ENCODE measurements at places on chromosomes 3 and 15.

DNA sequence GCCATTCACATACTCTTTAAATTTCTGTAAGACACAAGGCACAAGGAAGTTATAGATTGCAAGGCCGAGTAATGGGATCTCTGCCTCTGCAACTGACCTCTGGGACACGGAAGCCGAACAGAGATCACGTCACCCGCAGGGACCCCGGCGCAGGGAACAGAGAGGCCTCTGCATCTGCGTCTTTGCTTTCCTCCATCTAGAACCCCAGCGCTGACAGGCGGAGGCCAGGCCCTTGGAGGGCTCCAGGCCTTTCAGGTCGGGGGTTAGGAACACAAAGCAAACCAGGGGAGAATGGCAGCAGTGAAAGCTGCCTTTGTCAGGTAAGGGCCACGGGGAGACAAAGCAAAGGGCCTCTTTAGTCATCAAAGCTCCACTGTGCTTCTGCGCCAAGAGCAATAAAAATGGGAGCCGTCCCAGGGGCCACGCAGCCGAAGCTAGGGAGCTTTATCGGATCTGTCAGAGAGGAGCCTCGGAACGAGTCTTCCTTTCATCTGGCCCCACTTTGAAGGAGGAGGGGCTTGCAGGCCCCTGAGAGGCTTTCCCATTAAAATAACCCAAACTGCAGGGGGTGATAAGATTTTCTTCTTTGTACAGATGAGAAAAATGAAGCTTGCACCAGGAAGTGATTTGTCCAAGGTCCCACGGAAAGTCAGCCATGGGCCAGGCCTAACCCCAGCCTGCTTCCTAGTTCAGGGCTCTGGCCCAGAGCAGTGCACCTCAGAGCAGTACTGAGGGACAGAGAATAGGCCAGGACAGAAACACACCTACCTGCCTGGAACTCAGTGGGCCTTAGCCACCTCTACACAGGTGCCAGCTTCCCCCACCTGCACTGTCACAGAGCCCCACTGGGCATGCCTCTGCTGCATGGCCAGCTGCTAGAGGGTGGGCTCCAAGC is 84.4 kb upstream of the RAD18 start:
- DNase-seq, result no peak

- no peak for DNase-seq
These were observed 31.1 kb downstream of the INO80 start for GRCh38 chr15:41085029-41085428.

DNA sequence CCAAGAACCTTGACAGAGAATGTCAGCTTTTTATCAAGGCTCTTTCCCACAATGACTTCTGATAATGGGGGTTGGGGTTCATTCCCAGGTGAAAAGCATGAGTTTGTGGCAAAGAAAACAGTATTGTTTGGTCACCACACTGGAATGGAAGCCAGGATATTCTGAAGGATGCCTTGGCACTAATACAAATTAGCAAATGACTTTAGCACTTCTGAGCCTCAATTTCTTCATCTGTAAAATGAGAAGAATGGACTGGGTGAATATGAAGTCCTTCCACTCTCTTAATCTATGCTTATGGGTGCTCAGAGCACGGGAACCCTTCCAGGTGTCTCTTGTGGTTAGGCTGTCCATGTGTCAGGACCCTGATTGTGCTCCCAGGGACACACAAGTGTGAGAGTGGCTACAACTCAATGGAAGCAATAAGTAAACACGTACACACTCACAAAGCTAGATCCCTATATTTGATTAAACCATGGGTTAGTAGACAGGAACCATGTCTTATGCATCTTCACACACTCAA is 21.4 kb downstream of the RAB27A start:
- no peak for DNase-seq

DNA sequence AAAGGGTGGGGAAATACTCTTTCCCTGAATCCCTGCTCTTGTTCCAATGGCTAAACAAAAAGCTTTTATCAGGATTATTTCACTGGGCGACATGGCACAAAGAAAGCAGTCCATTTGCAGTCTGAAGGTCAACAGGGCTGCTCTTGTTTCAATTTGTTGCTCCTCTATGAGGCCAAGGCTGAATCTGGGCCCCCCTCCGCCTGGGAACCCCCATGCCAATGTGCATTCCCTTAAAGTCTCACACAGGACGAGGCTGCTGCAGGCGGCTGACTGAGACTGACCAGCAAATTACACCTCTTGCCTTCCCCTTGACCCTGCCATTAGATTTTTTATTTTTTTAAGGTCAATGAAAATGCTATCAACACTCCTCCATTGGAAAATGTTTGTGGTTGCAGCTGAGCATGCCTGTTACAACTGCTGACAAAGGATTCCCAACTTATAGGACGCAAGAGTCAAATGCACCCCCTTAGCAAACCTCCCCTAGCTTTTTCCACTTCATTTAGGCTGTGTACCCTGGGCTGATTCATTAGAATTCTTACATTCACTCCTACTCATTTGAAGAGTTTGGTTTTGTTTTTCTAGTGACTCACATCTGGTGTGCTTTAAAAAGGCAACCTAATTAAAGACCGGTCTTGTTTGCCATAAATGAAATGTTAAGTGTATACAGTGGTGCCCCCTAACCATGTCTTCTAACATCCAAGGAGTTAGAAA is 60.8 kb upstream of the ARHGEF3 start:
- DNase-seq, result no peak

DNA sequence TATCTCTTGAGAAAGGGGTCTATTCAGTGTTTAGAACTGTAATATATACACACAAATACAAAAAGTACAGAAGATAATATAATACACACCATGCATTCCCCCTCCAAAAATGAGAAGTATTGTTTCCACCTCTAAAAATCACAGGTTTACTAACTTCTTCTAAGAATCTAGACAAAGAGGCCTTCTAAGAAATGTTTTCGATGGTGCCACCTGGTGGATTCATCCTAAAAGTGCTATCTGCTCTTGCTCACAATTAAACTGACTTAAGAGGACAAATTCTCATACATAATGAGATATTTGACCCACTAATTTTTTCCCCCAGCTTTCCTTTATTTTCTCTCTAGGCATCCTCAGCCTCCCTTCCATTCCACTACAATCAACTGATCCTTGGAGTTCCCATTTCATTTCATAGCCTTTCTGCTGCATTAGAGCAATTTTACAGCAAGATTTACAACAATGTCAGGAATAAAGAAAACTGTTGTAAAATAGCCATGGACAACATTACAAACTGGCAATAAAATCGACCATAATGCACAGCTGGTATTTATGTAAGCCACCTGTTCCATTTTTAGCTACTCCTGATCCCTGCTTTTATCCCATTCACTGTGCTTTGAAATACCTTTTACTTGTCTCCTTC is 124.6 kb downstream of the ARRDC4 start:
- no peak for DNase-seq

- no peak for DNase-seq
These were observed 16.0 kb upstream of the LRRN1 start for GRCh38 chr3:3783210-3783609.

GRCh38 chr3:159843840-159844730 is 144.6 kb upstream of the IL12A start:
- no peak for DNase-seq

- DNase-seq, result no peak
These were observed 257.6 kb downstream of the SLC9A9 start for GRCh38 chr3:143590660-143591059.

GRCh38 chr3:155217591-155217990 is 75.9 kb downstream of the STRIT1 start:
- no peak for DNase-seq

DNA sequence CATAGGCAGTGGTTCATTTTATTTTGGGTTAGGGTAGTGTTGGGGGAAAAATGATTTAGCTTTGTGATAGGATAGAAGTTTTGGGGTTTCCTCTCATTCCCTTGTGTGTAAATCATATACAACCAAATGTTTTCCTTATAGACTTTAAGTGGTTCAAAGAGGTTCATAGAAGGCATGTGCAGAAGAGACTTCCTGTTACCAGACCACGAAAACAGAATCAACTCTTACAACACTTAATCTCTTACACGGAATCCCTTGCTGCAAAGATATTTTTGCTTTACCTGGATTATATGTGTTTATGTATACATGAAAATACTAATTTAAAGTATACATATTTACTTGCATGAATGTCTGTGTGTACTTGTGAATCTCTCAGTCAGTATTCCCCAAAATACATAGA is 2.9 kb downstream of the TMOD2 start:
- DNase-seq, result no peak

- DNase-seq, result no peak
These were observed 149.8 kb upstream of the GBE1 start for GRCh38 chr3:81911221-81911620.

DNA sequence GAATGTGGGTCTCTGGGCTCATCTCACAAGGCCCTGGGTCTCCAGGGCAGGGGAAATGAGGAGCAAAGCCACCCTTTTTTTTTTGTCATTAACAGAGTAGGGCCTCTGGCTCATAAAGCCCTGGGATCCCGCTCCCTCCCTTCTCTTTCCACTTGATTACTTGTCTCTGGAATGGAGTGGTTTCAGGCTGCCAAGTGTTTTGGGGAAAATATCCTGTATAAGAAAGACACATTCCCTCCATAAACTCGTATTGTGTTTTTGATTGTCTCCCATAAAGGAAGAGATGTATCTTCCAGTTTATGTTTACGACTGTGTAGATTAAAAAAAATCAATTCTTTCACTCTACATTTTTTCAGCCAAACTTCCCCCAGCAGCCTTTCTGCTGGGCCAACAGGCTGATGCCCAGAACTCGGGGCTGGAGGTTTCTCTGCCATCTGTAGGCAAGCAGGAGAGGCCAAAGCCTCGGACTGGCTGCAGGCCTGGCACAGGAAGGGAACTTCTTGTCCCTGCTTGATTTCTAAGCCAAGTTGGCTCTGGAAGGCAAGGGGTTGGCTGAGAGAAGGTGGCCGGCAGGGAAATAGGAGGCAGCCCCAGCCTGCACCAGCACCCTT is 49.4 kb upstream of the INSYN1 start:
- DNase-seq, result no peak

- DNase-seq, result no peak
These were observed 3.7 kb downstream of the ISL2 start for GRCh38 chr15:76340198-76340802.

GRCh38 chr3:181712553-181713279 is 991 bp downstream of the SOX2 start:
- DNase-seq, result no peak

DNA sequence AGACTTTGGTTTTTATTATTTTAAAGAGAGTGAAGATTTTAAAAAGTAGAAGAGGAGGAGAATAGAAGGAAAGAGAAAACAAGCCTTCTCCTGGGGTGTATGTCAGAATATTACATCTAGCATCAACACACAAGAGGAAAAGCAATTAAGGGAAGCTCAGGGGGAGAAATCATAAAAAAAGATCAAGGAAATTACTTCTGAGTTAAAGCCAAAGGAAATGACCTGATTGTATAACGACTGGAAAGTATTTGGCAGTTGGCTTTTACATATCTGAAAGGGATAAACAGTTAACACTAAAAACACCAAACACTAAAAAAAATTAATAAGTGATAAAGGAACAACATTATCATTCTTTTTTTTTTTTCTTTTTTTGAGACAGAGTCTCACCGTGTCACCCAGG is 58.4 kb downstream of the CPNE4 start:
- no peak for DNase-seq

DNA sequence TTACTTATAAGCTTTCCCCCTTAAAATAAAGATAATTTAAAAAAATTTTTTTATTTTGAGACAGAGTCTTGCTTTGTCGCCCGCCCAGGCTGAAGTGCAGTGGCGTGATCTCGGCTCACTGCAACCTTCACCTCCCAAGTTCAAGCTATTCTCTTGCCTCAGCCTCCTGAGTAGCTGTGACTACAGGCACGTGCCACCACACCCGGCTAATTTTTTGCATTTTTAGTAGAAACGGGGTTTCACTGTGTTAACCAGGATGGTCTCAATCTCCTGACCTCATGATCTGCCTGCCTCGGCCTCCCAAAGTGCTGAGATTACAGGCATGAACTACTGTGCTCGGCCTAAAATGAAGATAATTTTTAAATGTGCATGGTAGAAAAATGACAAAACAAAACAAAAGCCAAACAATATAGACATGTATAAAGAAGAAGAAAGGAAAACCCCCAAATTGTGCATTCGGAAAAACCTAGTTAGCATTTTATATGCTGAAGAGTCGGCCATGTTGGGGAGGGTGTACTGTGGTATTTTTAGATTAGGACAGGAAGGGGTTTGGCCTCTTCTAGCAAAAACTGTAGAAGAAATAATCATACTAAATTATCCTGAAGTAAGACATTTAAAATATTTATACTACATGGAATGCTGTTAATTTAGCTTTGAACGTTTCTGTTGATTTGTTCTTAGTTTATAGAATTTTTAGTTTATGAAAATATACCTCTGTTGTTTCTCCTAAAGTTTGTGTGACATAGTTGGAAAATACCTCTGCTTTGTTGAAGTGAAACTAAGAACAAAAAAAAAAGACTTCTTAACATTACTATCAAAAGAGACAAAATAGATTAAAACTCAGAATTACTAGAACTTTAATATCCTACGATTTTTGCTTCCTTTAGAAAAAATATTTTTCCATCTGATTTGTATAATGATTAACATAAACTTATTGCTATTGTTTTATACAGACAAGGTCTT is 7.4 kb downstream of the APPL1 start:
- DNase-seq, result no peak

DNA sequence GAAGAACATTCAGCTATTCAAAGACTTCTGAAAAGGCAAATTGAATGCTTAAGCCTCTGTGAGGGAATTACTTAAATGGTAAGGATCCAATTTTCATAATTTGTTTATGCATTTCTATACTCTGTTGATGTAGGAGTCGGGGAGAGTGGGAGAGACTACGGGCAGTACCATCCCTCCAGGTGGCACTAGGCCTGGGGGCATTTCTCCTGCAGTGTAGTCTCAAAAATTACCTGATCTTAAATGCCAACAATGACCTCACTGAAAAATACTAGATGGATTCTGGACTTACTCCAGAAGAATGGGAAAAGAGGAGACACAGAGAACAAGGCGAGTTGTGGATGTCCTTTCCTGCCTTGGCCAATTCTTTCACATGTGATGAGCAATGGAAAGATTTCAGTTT is 77.8 kb upstream of the PLXND1 start:
- DNase-seq, result no peak

DNA sequence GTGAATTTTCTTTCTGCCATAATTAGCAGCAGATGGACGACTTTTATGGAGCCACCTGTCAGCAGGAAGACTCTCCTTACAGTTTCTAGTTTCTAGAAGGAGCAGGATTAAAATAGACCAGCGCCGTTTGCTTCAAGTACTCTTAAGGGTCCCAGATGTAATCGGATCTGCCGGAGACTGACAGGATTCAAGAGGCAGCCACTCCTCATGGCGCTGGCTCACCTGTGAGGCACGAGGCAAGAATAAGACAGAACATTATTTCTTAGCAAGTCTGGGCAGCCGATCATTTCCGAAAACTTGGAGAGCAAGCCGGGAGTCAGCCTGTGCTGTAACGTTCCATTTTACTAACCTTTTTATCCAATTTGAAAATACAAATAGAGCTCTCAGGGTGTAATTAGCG is 410.4 kb upstream of the RORA start:
- no peak for DNase-seq

All from activated CD4-positive, alpha-beta T cell treated with anti-CD3 and anti-CD28 coated beads for 24 hours (primary cell).